ENCODE measurements at places on chromosomes 13 and 19.

GRCh38 chr13:71149046-71149445, 718.0 kb downstream of the DACH1 start:
- no peak for DNase-seq

- DNase-seq = no peak
Measured at GRCh38 chr19:47274891-47275761, 441 bp downstream of the INAFM1 start.

- no peak for DNase-seq
Measured at GRCh38 chr13:41554626-41555386, 97.5 kb downstream of the RGCC start.

- DNase-seq = no peak
Measured at GRCh38 chr13:46320406-46320805, 66.6 kb downstream of the RUBCNL start.

All from cerebellar nuclear complex (tissue), 1 donor.